Neural progenitor cell (in vitro differentiated cells): ENCODE measurements at places on chromosomes 2 and 18. TPM values are rescaled to one million over a fixed set of nuclear protein-coding genes. Genes with fewer than 3 reads are reported as not detected.

CCDC195 gene
- not detected in 2 replicates for total RNA-seq

KCNK3 gene
- total RNA-seq, result not detected in 2 replicates

RTP5 gene
- not detected in 2 replicates for total RNA-seq

PSTPIP2 gene
- 4.3 and 6.2 TPM in 2 replicates for total RNA-seq

SLC38A11 gene
- total RNA-seq, result not detected in 2 replicates

GCG gene
- not detected in 2 replicates for total RNA-seq

SF3B1 gene
- 462 and 787 TPM in 2 replicates for total RNA-seq

GRCh38 chr2:9641641-9642040 is 10.8 kb upstream of the YWHAQ start:
- H3K36me3 ChIP-seq, result no peaks in the 10 kb centered on the region
- H3K27me3 ChIP-seq, result peaks cover 24% of the 10 kb centered on the region
- H3K27ac ChIP-seq, result no peak overlapping the region
- peaks cover 14% of the 10 kb centered on the region for H3K4me1 ChIP-seq
- no peak overlapping the region for H3K4me3 ChIP-seq

GRCh38 chr2:218149098-218149497 is 17.7 kb downstream of the CXCR1 start:
- H3K27ac ChIP-seq, result no peak overlapping the region
- H3K4me1 ChIP-seq, result no peaks in the 10 kb centered on the region
- no peaks in the 10 kb centered on the region for H3K36me3 ChIP-seq

DNA sequence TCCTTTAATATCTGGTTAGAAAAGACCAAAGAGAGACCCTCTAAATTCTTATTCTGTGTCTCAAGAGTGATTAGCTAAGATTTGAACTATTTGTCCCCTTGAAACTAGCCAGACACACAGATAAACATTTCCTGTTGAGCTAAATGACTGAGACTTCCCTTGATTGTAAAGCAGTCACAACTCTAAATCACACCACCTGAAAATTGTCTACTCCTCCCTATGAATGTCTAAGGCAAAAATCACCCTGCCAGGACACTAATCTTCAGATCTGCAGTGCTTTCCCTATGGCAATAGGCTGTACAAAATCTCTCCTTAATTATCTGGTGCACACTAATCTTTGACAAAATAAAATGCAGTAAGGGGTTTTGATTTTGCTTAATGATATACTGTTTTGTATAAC is 200.5 kb upstream of the GULP1 start:
- peaks cover 5% of the 10 kb centered on the region for H3K36me3 ChIP-seq
- DNase-seq, result no peak
- H3K27me3 ChIP-seq, result no peaks in the 10 kb centered on the region
- no peak overlapping the region for H3K27ac ChIP-seq
- H3K4me3 ChIP-seq, result no peak overlapping the region

DNA sequence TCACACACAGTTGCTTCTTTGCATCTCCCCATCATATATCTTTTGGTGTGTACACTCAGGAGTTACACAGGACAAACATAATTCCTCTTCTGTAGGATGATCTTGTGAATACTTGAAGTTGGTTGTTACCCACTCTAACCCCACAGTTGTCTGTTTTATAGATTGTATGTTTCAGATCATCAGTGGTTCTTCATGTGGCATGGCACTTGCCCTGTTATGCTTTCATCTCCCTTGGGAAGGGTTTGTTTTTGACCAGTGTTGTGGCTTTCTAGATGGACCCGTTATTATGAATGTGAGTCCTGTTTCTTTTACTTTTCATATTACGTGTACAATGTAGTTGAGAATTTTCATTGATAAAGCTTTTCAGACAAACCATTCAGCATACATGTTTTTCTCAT is 82.0 kb downstream of the ZNF407 start:
- no peaks in the 10 kb centered on the region for H3K27me3 ChIP-seq
- DNase-seq, result no peak
- H3K4me3 ChIP-seq, result no peak overlapping the region
- no peak overlapping the region for H3K27ac ChIP-seq
- no peaks in the 10 kb centered on the region for H3K36me3 ChIP-seq

GRCh38 chr18:3401669-3402620 is 48.0 kb upstream of the TGIF1 start:
- H3K4me3 ChIP-seq, result no peak overlapping the region
- no peak for DNase-seq
- H3K36me3 ChIP-seq, result no peaks in the 10 kb centered on the region

- DNase-seq, result no peak
- no peaks in the 10 kb centered on the region for H3K4me1 ChIP-seq
Measured at GRCh38 chr2:161650116-161651015, 26.1 kb downstream of the SLC4A10 start.

- no peaks in the 10 kb centered on the region for H3K27me3 ChIP-seq
- no peaks in the 10 kb centered on the region for H3K4me1 ChIP-seq
- no peak overlapping the region for H3K4me3 ChIP-seq
Measured at GRCh38 chr2:215657844-215658243, 222.0 kb upstream of the FN1 start.

GRCh38 chr2:177192788-177193187 is 19.8 kb upstream of the HNRNPA3 start:
- no peak for DNase-seq
- no peak overlapping the region for H3K4me3 ChIP-seq
- H3K4me1 ChIP-seq, result no peaks in the 10 kb centered on the region
- no peaks in the 10 kb centered on the region for H3K27me3 ChIP-seq

- H3K4me1 ChIP-seq, result no peaks in the 10 kb centered on the region
- no peak overlapping the region for H3K27ac ChIP-seq
- no peaks in the 10 kb centered on the region for H3K27me3 ChIP-seq
Measured at GRCh38 chr2:218446547-218446946, 27.6 kb downstream of the VIL1 start.

GRCh38 chr2:70556608-70557007 is 3.0 kb upstream of the TGFA start:
- DNase-seq, result no peak
- H3K36me3 ChIP-seq, result no peaks in the 10 kb centered on the region
- H3K4me1 ChIP-seq, result no peaks in the 10 kb centered on the region

DNA sequence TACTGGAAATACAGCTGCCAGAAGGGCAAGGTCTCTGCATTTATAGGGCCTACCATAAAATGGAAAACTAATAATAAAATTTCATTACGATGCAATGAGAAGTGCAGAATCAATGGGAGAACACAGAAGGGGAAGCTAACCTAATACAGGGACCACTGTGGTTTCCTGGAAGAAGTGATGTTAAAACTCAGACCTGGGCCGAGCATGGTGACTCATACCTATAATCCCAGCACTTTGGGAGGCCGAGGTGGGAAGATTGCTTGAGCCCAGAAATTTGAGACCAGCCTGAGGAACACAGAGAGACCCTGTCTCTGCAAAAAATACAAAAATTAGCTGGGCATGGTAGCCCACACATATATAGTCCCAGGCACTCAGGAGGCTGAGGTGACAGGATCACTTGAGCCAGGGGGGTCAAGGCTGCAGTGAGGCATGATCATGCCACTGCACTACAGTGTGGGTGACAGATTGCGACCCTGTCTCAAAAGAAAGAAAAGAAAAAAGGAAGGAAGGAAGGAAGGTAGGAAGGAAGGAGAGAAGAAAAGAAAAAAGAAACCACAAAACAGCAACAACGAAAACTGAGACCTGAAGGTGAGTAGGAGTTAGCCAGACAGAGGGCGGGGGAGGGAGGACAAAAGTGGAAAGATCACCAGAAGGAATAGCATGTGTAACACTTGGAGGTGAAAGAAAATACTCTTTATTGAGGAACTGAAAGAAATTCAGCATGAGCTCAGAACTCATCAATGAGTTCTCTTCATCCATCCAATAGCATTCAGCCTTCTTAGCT is 58.3 kb upstream of the DTNA start:
- no peak overlapping the region for H3K4me3 ChIP-seq
- H3K27me3 ChIP-seq, result no peaks in the 10 kb centered on the region
- DNase-seq, result no peak
- H3K27ac ChIP-seq, result no peak overlapping the region

- H3K4me3 ChIP-seq, result peak overlapping the region; percentile 32
- DNase-seq, result peak; percentile 83
- H3K27me3 ChIP-seq, result no peaks in the 10 kb centered on the region
- H3K4me1 ChIP-seq, result no peaks in the 10 kb centered on the region
Measured at GRCh38 chr18:70464343-70465114, 175.7 kb downstream of the SOCS6 start.

- H3K4me1 ChIP-seq, result no peaks in the 10 kb centered on the region
- DNase-seq, result no peak
- no peak overlapping the region for H3K27ac ChIP-seq
- H3K36me3 ChIP-seq, result no peaks in the 10 kb centered on the region
Measured at GRCh38 chr18:8406186-8406867, 202.9 kb upstream of the RAB12 start.

DNA sequence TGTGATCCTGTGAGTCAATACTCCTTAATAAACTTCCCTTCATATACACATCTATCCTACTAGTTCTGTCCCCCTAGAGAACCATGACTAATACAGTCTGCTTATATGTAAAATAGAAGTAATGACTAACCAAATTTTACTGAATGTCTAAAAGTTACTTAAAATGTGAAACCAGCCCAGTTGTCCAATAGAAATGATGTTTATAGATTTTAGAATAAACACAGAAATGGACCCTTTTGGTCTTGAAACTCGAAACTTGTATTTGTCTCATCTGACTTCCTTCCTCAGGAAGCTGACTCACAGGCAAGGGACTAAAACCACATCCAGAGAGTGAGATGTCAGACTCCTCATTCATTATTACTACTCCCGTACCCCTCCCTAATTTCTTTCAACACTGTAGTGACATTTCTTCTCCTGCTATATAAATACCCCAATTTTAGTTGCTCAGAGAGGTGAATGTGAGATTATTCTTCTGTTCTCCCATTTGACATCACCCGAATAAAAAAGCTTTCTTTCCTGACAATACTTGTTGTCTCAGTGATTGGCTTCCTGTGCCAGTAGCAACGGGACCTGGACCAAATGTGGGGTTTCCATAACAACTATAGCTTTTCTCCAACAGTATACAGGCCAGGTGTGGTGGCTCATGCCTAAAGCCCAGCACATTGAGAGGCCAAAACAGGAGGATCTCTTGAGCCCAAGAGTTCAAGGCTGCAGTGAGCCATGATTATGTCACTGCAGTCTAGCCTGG is 486.0 kb downstream of the ERBB4 start:
- no peaks in the 10 kb centered on the region for H3K4me1 ChIP-seq
- DNase-seq, result no peak
- H3K27me3 ChIP-seq, result no peaks in the 10 kb centered on the region
- no peak overlapping the region for H3K4me3 ChIP-seq
- no peak overlapping the region for H3K27ac ChIP-seq

DNA sequence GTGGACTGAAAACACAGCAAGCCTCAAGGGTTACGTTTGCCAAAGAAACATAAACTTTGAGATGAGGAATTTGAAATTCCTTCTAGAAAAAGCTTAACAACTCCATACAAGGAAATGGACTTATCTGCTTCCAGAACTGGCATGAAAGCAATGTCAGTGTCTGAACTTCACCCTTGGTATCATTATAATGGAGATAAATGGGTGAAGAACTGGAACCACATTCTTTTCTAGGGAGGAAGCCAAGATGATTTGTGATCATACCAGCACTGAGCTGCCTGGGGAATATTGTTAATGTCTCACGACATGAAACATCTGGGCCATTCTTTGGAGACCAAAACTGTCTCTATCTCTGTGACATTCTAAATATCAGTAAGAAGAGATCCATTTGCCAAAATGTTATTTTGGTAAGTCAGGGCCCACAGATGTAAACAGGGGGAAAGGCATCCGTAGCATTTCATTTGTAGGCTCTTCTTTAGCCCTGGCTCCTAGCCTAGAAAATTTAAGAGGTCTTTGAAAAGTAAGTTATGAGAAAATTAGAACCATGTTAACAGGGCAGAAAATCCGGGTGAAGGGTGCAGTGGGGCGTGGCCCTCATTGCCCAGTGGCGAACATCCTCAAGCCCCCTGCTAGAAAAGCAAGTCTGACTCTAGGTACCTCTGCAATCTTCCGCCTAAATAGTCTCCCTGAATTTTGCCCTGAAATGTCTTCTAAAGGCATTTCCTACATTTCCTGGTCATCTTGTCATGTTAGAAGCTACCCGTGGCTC is 295.3 kb upstream of the EPAS1 start:
- no peaks in the 10 kb centered on the region for H3K4me1 ChIP-seq
- H3K36me3 ChIP-seq, result no peaks in the 10 kb centered on the region
- H3K27me3 ChIP-seq, result no peaks in the 10 kb centered on the region
- H3K4me3 ChIP-seq, result no peak overlapping the region
- H3K27ac ChIP-seq, result no peak overlapping the region
- DNase-seq, result no peak

GRCh38 chr2:69453475-69454129 is 16.4 kb upstream of the NFU1 start:
- H3K27ac ChIP-seq, result no peak overlapping the region
- H3K36me3 ChIP-seq, result no peaks in the 10 kb centered on the region
- no peaks in the 10 kb centered on the region for H3K27me3 ChIP-seq

GRCh38 chr2:46937471-46937901 is 21.9 kb upstream of the MCFD2 start:
- H3K27me3 ChIP-seq, result peaks cover 3% of the 10 kb centered on the region
- no peaks in the 10 kb centered on the region for H3K36me3 ChIP-seq
- H3K27ac ChIP-seq, result no peak overlapping the region

DNA sequence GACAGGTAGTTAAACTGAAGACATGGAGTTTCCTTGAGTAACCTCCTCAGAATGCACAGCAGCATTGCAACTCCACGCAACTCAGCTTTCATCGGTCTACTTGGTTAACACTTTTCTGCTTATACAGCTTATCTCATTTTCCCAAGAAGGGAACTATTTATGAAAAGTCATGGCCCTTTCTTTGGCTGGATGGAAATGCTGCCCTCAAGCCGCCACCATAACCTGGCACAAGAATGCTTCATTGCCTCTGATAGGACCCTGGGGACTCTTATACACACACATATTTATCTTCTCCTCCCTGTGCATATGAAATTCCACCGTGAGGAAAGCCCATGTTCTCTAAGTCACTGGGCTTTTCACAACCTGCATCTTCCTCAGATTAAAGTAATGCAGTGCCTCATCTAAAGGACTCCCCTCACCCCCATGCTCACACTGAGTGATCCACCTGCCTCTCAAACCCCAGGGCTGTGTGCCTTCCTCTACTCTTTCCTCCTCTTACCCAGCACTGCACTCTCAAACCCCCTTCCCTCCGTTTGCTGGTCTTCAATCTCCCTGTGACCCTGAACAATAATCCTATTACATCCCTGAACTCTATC is 192.0 kb upstream of the HNRNPA3 start:
- no peaks in the 10 kb centered on the region for H3K27me3 ChIP-seq
- no peak for DNase-seq
- no peak overlapping the region for H3K27ac ChIP-seq
- no peak overlapping the region for H3K4me3 ChIP-seq

GRCh38 chr2:74531666-74532065 is 1.9 kb downstream of the HTRA2 start:
- no peak overlapping the region for H3K4me3 ChIP-seq
- H3K36me3 ChIP-seq, result no peaks in the 10 kb centered on the region
- peaks cover 16% of the 10 kb centered on the region for H3K4me1 ChIP-seq
- no peaks in the 10 kb centered on the region for H3K27me3 ChIP-seq
- DNase-seq, result no peak
